ENCODE measurements at places on chromosomes 3 and 15.
A peak's percentile ranks its signal among the peaks of the same experiment; 100 is the strongest.

GRCh38 chr3:184491011-184491576 is 70.5 kb upstream of the EPHB3 start:
- no peak for DNase-seq

DNA sequence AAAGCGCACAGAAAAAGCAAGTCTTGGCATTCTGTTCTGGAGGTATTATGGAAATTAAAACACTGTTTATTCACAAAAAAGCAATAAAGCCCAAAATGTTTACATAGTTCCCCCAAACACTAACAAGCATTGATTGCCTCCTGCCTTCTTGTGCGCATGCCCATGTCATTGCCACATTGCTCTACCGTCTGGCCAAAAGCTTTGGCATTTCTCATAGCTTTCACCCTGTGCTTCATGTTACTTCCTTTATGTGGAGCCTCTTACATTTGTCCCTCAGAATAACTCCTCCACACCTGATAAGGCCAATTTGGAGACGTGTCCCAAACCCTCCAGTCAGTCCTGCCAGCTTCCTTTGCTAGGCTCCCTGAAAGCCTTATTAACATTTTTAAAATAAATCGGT is 680.8 kb downstream of the GBE1 start:
- peak; percentile 4 for DNase-seq

GRCh38 chr3:80492162-80492561 is 724.4 kb upstream of the ROBO1 start:
- DNase-seq: no peak

DNA sequence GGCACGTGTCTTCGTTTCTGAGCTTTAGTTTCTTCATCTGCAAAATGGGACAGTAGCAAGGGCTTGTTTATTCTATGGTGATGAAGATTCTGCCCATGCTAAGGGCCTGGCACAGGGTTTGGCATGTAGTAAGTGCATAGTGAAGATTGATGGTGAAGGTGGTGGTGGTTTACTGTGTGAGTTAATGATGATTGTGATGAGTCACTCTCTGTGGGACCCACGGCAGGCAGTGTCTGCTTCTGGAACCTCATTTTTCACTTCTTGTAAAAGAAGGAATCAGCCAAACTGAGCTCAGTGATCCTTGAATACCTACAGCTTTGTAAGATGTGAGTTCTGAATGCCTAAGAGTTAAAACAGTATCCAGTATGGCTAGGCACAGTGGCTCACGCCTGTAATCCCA is 86.2 kb upstream of the LRTM1 start:
- DNase-seq: no peak

GRCh38 chr15:65372787-65373067 is 5.1 kb downstream of the IGDCC3 start:
- DNase-seq: no peak

GRCh38 chr15:55638764-55639163 is 50.6 kb upstream of the PYGO1 start:
- no peak for DNase-seq

- DNase-seq: no peak
Observed at GRCh38 chr15:94503293-94503692, 271.9 kb downstream of the MCTP2 start.

DNA sequence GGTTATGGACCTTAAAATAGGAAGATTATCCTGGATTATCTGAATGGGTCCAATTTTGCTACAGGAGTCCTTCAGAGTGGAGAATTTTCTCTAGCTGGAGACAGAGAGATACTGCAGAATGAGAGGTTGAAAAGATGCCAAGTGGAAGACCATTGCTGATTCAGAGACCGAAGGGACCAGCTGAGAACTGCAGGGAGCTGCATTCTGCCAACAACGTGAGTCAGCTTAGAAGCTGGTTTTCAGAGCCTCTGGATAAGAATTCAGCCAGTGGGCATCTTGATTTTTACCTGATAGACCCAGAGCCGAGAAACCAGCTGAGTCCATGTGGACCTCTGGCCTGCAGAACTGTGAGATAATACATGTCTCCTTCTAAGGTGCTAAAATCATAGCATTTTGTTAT is 234.0 kb downstream of the NR2F2 start:
- no peak for DNase-seq

GRCh38 chr3:67853520-67853919 is 199.1 kb upstream of the SUCLG2 start:
- DNase-seq: no peak

GRCh38 chr3:72043204-72044133 is 258.5 kb upstream of the PROK2 start:
- no peak for DNase-seq

GRCh38 chr15:61906961-61907752 is 153.1 kb downstream of the VPS13C start:
- no peak for DNase-seq

GRCh38 chr3:89690646-89691045 is 583.2 kb downstream of the EPHA3 start:
- DNase-seq: peak; percentile 55

DNA sequence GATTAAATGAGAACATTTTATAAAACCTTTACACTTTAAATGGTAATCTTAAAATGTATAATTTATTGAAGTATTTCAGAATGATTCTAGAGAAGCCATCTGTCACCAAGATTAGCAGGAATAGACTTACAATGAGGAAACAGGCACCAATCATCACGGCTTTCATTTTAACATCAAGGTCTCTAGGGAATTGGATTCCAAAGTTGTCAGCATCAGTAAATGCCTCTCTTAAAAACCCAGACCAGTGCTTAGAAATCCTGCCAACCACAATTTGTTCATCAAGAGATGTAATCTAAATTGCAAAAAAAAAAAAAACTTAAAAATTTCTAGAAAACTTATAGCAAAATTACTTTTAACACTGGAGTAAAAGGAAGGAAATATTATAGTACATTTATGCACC is 20.3 kb downstream of the PLSCR2 start:
- no peak for DNase-seq

DNA sequence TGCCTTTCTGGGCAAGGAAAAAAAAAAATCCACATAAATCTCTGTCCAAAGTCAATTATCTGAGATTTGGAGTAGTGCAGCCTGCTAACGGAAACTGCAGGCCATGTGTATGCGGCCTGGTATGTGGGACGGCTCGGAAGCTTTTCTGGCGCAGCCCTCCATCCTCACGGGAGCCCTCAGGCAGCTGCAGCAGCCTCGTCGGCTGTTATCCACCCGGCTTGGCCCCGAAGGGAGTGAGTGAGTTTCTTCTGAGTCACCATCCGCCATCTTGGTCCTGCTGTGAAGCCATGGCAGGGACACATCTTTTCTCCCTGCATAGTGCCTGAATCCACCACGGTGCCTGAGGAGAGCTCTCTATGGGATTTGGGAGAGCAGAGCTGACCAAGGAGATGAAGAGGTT is 62.8 kb downstream of the POLR2M start:
- DNase-seq: peak; percentile 84

GRCh38 chr15:29692527-29692926 is 129.7 kb downstream of the TJP1 start:
- no peak for DNase-seq

DNA sequence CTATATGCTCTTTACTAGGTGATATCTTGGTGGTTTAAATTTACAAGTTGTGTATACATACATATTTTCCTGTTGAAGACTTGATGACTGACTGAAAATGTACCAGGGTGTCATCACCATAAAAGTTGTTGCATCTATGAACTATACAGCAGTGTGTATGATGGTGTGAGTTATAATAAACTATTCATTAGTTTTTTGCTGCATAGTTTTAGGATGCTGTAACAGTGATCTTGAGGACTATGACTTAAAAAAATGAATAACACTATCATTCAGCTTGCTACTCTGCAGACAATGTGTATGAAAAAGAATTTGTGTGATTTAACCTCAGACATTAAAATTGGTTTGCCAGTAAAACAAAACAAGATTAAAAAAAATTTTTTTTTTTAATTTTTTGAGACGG is 49.0 kb downstream of the UBE2E2 start:
- no peak for DNase-seq

DNA sequence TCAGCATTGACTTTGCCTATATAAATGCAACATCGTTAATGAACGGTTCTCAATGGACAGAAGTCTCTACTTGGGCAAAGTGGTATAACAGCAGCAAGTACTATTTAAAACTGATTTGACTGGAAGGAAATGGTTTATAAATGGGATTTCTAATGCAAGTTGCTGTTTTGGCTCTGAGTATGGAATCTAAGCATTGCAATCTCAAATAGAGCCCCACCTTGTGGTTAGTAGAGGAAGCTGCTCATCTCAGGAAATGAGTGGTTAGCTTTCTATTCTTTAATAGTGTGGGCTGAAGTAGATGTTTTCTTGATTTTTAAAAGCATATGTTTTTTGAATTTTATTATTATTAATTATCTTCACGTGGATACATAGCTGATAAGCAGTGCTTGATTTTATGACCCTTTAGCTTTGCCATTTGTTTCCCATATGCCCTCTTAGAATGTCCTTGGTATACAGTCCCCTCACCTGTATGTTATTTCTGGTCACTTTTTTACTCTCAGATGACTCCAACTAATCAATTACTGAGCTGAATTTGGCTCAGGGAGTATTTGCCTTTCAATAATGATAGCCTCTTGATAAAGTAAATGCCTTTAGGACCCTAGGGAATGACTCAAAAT is 67.1 kb downstream of the OXSM start:
- DNase-seq: no peak

DNA sequence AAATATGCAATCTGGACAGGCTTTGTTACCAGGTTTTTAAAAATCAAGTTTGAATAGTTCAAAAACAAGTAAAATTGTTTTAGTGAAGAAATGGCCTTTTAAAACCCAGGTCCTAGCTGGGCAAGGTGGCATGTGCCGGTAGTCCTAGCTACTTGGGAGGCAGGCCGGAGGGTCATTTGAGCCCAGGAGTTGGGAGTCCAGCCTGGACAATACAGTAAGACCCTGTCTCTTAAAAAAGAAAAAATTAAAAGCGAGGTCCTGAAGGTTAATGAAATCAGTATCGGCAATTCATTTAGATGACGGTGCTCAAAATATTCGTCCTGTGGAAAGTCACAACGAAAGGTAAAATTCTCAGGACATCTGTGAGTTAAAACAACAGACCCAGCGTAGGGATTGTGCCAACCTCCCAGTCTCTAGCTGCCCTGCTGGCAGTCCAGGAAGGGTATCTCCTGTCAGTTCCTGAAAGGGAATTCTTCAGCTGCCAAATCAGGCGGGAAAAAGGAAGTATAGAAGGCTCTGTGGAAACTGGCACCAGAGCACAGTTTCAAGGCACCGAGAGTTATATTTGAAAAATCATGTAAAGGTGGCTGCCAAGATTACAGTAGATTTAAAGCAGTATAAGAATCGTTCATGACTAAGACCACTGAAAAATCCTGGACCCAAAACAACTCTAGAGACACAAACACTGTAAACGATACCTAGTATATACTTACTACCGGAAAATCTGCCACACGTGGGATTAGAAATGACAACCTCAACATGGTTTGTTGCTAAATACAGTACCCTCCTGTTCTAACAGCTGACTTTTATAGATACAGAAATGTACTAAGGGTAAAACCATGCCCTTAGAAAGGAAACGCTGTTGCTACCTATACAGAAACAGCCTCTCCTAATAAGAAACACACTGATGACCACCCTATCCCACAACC is 1.2 kb upstream of the ABHD17C start:
- DNase-seq: peak; percentile 60

- DNase-seq: no peak
Observed at GRCh38 chr3:128648940-128649663, 1.5 kb downstream of the RPN1 start.

GRCh38 chr3:58013099-58013498 is 4.9 kb downstream of the FLNB start:
- DNase-seq: no peak

- DNase-seq: peak; percentile 45
Observed at GRCh38 chr15:100686021-100686724, 83.8 kb downstream of the ASB7 start.

- no peak for DNase-seq
Observed at GRCh38 chr3:111418391-111418790, 123.6 kb upstream of the CD96 start.

GRCh38 chr3:64680334-64680733 is 7.5 kb downstream of the ADAMTS9 start:
- DNase-seq: no peak

DNA sequence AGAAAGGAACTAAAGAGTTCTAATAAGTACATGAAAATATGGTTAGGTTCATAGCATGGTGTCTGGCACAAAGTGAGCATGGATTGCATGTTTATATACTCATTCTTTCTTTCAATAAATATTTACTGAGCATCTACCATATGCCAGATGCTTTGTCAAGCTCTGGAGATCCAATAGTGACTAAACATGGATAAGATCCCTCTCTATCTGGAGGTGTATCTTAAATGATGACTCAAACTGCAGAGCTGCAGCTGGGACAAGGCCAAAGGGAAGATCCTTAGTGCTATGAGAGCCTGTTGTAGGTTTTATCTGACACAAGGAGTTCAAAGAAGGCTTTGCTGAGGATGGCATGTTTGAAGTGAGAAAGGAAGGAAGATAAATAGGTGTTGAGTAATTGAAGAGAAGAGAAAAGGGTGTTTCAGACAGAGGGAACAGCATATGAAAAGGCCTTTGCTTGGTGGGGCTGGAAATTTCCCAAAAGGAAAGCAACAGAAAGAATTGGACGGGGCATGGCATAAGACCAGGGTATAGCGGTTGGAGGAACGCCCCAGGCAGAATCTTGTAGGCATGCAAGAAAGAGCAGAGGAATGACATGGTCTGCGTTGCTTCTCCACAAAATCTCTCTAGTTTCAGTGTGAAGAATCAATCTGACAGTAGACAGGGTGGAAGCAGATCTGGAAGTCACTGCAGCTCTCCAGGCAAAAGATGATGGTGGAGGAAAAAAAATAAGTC is 239.9 kb upstream of the LRTM1 start:
- DNase-seq: no peak

- DNase-seq: no peak
Observed at GRCh38 chr15:59399465-59400102, 26.9 kb upstream of the MYO1E start.

GRCh38 chr15:64864068-64864467 is 22.4 kb downstream of the PLEKHO2 start:
- DNase-seq: peak; percentile 96

DNA sequence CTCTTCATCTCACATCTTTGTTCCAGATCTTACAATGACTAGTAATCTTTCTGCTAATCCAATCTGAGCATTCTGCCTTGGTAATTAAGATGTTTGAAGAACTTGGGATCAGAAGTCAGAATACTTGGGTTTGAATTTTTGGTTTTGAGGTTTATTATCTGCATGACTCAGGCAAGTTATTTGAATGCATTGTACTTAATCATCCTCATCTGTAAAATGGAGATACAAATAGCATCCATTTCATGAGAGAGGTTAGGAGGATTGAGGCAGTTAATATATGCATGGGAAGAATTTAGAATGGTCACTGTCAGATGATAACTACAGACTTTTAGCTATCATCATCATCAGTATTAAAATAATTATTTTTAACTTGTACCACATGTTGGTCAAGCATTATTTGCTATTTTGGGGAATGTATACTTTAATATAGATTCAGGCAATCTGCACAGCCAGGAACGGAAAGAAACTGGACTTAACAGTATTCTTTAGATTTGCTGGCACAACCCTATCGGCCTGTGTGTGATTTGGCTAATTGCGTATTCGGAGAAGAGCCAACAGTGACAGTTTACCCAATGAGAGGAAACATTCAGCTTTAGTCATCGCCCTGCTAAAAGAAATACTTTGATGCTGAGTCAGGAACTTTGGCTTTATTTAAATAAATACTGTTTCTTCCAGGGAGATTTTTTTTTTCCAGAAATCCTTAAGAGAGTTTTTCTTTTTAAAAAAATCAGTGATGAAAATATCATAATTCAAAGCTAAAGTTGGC is 600.0 kb downstream of the ROBO1 start:
- DNase-seq: peak; percentile 62
